ENCODE measurements at places on chromosomes 5 and 9.

GRCh38 chr5:34041247-34041972, 1.6 kb downstream of the C1QTNF3 start:
- no peak for DNase-seq

DNA sequence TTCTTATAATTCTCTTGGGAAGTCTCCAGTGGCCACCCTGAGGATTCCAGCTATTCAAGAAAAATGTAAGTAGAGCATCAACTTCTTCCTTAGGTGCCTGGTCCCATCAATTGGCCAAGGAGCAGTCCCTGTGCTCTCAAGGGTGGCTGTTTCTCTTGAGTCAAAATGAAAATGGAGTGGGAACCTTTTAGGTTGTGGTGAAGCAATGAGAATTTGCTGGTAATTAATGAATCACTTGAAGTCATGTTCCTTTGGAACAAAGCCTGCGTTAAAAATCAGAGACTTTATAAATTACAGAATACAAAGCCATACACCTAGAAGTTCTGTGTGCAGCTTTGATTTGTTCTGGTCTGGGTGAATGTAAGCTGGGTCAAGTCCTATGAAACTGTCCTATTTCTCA, 48.9 kb downstream of the IL31RA start:
- DNase-seq: no peak

DNA sequence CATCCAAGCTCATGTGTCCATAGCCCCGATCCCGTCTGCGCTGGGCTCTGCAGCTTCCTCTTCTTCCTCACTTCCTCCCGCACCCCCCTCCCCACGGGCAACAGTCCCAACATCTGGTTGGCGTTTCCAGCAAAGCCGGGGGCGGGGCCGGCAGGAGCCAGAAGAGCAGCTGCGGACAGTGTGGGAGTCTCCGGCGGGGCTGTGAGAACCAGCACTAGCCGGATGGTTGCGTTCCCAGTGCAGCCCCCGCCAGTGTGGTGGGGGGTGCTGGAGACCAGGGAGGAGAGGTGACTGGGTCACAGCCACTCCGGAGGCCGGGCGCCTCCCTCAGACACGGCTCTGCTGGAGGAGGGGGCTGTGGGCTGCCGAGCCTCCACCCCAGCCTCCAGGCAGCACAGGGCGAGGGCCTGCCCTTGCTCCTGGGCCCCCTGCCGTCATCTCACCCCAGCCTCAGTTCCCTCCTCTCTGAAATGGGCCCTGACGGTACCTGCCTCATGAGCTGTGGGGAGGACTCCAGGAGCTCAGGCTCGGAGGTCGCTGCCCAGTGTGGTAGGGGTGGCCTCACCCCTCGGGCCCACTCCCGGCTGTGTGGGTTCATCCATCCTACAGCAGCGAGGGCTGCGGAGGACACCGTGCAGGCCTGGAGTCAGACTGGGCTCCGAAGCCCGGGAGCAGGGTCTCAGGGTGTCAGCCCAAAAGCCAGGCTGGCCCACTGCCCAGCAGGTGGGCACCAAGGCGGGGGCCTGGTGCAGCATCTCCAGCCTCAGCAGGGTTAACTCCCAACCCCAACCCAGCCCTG, 41.5 kb upstream of the NOTCH1 start:
- DNase-seq: no peak

DNA sequence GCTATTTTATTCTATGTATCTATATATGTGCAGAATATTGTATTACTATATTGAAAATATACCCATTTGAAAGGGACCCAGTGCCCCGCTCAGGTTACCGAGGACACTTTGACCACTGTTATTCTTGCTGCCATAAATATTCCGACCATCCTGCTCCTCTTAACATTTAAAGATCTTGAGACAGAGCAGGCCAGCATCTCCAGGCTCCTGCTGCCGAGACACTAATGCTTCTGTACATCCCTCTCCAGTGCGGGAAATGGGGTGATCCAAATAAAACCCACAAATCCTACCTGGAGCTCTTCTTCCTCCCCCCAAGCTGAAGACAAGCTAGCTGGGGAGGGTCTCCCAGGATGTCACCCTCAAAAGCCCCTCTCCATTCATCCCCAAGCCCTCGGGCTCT, 3.9 kb downstream of the SH3PXD2B start:
- DNase-seq: no peak

DNA sequence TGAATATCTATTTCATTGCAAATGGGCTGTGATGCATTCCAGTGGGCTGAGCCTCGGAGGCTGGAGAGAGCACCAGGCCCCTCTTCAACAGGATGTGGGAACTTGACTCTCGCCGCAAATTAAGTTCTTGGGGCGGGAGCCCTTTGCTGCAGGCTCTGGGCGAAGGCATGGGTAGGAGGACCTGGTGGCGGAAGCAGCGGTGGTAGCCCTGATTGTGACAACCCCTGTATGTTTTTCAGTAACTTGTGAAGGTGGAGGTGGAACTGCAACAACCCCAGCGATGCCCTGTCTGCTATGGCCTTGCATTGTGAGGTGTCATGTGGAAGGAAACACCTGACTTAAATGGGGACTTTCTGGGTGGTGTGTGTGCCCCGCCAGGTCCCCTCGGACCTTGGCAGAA, 9.4 kb downstream of the FYB1 start:
- peak; percentile 59 for DNase-seq

- no peak for DNase-seq
These were observed 53.8 kb downstream of the MFAP3 start for GRCh38 chr5:154092356-154093141.

GRCh38 chr5:178454303-178454702, 135.9 kb downstream of the COL23A1 start:
- no peak for DNase-seq

GRCh38 chr5:6448622-6449464, at the start of gene UBE2QL1:
TSS of gene UBE2QL1 (plus strand) at chr5:6448859. CDS start at chr5:6448894, 35 bp downstream.
- DNase-seq: no peak

Data from activated CD4-positive, alpha-beta T cell treated with anti-CD3 and anti-CD28 coated beads for 24 hours (primary cell).